Right atrium auricular region (tissue), 2 donors: ENCODE measurements at places on chromosomes 6 and 20. TPM values are rescaled to one million over a fixed set of nuclear protein-coding genes. Genes with fewer than 3 reads are reported as not detected.

Gene ZC3H12D
- total RNA-seq: 0.30 TPM

Gene ZNF292
- total RNA-seq: 19.0 TPM

Gene MAS1
- not detected for total RNA-seq

Gene SOBP
- total RNA-seq: 8.2 TPM

Gene MYLK2
- 0.12 TPM for total RNA-seq

Gene PRPF6
- total RNA-seq: 43.6 TPM

Gene TMC2
- total RNA-seq: not detected

Gene KLHDC3
- total RNA-seq: 122 TPM

Gene TAP1
- 26.5 TPM for total RNA-seq

DNA sequence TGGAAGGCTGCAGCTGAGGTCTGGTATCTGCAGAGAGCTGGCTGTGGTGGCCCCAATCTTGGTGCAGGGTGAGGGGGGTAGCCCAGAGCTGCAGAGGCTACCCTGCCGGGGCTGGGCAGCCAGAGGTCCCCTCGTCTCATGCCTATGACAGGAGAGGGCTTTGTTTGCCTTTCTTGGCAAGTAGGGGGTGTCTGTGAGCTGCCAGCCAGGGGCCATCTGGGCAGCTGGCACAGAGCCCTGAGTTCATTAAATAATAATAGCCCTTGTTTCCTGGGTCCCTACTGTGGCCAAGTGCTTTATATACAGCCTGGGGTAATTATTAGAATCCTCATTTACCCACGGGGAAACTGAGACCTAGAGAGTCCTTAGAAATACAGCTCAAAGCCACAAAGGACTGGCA, 66.6 kb downstream of the EZR start:
- no peak for DNase-seq

DNA sequence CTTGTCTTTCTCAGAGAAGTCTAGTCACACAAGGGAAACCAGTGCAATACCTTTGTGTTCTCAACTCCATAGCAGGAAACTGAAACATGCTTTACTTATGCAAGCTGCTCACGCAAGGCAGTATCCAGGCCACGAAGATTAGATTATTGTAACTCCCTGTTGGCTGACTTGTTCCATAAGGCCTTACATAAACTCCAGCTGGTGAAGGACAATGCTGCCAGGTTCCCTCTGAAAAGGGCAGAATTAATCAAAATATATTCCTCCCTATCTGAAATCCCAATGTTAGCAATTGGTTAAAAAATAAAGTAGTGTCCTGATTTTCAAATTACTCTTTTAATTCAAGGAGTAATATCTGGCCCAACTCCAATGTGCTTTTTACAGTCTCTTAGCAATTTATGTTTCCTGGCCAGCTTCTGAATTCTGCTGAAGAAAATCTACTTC, 966.6 kb downstream of the HACE1 start:
- DNase-seq: no peak

DNA sequence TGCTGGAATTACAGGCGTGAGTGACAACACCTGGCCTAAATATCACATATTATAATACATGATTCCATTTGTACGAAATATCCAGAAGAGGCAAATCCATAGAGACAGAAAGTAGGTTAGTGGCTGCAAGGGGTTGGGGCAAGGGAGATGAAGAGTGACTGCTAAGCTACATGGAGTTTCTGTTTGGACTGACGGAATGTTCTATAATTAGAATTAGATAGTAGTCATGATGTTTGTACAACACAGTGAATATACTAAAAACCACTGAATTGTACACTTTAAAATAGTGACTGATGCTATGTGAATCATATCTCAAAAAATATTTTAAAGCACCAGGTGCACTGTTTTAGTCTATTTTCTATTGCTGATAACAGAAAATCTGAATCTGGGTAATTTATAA, 3.7 kb upstream of the HEBP2 start:
- DNase-seq: no peak

DNA sequence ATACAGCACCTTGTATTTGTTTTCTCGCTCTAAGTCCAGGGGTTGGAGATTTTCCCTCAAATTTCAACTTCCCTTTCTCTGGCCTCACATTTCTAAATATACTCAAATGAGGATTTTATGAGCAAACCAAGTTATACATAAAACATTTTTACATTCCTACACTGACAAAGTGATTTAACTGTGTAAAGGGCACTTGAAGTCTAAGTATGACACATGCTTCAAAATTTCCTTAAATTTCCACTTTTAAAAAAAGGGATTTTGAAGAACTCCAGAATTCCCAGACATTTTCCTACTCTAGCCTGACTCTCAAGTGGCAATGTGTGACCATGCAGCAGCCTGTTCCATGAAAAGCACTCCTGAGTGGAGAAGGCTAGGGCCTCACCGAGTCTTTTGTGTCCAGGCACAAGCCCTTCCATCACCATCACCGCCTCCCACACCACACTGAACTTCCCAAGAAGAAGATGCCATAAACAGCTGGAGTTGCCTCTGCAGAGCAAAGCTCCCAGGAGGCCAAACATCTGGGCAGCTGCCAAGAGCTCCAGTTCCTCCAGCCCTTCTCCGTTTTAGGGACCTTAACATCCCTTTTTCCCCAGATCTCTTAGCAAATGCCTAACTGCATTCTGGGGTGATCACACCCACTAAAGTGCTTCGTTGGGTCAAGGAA, 68.9 kb downstream of the NCR2 start:
- no peak for DNase-seq

DNA sequence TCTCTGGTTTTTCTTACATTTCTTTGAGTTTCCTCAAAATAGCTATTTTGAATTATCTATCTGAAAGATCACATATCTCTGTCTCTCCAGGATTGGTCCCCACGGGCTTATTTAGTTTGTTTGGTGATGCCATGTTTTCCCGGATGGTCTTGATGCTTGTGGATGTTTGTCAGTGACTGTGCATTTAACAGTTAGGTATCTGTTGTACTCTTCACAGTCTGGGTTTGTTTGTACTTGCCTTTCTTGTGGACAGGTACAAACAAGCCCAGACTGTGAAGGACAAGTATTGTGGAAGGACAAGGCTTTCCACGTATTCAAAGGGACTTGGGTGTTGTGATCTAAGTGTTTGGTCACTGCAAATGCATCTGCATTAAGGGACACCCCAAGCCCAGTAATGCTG, 49.9 kb upstream of the TOP1 start:
- no peak for DNase-seq

DNA sequence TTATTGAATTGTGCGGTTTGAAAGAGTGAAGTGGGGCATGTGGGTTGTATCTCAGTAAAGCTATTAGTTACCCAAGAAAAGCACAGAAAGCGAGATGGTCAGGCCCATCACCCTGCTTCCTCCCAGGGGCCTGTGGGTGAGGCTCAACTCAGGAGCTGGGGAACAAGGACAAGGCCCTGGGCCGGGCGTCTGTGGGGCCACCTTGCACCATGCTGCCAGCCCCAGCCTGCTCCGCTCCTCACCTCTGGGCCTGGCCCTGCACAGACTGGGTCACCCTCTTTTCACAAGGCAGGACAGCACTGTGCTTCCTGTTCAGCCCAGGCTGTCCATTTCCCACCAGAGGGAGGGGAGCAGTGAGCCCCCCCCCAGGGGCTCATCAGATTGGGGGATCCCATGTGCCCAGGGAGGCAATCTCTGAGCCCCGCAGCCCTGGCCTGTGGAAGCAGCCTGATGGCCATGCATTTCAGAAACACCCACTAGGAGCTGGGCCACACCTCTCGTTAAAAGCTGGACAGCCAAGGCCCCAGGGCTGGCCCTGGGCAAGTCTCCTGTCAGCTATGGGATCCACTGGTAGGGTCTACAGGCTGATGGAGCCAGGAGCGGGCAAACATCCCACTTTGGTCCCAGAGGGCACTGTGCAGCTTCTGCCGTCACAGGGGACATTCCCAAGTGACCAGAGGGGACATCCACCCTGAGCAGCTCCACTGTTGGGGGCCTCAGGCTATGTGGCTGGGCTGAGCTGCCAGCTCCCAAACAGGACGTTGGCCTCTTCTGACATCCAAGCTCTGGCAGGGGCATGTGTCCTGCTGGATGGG, 55.9 kb downstream of the YTHDF1 start:
- no peak for DNase-seq

- DNase-seq: no peak
Measured at GRCh38 chr20:50540620-50541605, 30.7 kb downstream of the PTPN1 start.

- DNase-seq: peak; percentile 70
Measured at GRCh38 chr6:6856538-6857523, 250.9 kb upstream of the RREB1 start.

DNA sequence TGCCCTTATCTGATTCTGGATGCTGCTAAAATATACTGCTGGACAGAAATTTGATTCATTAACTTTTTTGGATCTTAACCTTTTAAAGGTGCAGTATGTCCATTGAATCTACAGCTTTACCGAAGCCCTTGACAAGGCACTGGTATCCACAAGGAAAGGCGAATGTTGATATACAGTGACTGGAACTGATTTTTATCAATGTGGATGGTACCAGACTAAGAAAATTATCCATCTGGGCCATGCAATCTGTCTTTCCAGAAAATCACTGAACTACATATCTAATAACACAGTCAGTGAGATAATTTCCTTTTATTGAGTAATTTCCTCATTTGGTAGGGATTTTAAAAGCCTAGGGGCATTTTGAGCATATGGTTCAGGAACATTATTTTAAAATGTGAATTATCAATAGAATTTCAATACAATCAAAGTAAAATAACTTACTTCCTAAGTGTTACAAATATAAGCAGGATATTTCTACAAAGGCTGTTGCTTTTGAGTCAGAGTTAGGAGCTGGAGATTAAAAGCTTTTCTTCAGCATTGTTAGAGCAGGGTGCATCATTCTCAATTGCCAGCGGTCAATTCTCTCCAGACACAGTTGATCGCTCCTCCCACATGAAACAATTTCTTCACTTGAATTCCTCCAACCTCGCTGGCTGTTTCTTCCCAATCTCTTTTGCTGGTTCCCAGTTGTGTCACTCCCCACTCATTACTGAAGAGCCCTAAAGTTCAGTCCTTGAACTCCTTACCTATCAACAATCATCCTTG, 585.3 kb upstream of the FLRT3 start:
- no peak for DNase-seq

DNA sequence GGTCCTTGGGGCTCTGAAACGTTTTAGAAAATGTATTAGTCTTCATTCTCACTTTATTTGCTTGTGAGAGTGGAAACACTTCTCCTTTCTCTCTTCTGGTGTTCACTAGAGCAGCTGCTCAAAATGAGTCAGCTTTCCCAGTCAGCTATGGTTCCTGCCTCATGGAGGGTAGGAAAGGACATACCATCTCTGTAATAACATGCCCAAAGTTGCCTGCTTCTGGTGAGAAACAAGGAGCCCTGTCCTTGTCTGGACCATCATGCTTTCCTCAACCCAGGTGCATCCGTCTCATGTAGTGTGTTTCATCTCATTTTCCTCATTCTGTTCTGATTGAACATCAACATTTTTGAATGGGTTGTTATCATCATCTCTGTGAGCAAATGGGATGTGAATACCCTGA, 17.1 kb upstream of the TINAG start:
- DNase-seq: no peak

GRCh38 chr6:30763618-30764489, 19.5 kb upstream of the IER3 start:
- no peak for DNase-seq

GRCh38 chr6:38997128-38997761, 51.3 kb upstream of the GLP1R start:
- DNase-seq: no peak

GRCh38 chr20:51593584-51593983, 51.1 kb upstream of the NFATC2 start:
- DNase-seq: no peak

DNA sequence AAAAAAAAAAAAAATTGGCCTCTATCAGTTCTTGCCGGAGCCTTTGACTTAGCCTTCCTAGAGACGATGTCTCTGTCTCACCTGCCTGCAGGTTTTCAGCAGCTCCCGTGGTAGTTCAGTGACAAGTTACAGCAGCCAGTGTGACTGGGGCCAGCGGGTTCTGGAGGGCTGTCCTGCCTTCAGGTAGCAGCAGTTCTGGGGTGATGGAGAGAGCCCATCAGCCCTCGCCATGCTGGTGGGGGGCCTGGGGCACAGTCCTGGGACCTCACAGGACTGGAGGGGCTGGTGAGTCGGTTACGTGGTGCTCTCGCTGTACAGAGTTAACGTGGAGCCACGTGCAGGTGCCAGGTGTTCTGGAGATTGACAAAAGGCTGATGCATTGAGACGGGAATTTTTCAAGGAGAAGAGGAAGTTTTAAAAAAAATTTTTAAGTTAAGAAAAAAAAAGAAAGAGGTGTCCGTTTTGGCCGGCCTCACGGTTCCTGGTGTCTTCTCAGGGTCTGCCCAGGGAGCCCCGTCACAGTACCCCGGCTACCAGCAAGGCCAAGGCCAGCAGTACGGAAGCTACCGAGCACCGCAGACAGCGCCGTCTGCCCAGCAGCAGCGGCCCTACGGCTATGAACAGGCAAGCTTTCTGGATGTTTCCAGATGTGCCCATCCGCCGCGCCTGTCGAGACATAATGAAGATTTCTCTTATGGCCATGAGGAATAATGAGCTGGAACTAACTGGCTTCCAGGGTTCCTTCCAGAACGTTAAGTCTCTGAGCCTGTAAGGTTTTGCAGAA, 8.6 kb upstream of the MTG2 start:
- DNase-seq: no peak

- no peak for DNase-seq
Measured at GRCh38 chr6:37704923-37705238, 7.2 kb upstream of the MDGA1 start.

DNA sequence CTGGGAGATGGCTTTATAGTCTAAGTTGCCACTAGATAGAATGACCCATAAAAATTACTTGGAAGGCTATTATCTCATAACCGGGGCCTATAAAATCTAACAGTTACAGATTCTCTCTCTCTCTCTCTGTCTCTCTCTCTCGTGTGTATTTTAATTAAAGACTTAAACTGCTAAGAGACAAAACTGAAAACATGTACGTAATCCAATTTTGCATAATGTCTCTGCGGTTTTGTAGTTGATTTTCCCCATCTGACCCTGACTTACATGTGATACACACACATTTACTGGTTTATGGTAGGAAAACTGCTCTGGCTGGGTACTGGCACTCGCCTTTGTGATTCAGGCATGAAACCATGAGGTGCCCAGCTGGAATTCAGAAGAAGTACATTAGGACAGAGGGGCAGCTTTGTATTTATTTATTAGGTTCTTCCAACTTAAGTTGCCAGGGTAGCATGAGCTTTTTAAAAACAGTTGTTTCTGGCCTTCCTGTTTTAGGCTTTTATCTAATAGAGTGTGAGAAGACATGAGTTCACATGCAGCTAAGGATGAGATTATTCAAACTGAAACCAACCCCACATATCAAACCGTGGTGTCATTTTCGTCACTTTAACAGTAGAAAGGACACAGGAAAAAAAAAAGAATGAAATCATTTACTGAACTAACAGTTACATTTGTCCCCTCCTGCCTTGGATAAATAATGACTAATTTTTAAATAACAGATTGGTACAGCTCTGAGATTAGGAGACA, 182.5 kb downstream of the GMPR start:
- no peak for DNase-seq

GRCh38 chr20:58790454-58790853, 60.2 kb downstream of the GNAS-AS1 start:
- no peak for DNase-seq

- no peak for DNase-seq
Measured at GRCh38 chr20:10927936-10928840, 254.4 kb upstream of the JAG1 start.

- no peak for DNase-seq
Measured at GRCh38 chr20:37288091-37288490, 1.4 kb upstream of the MANBAL start.
